Hair follicular keratinocyte (primary cell): ENCODE measurements at places on chromosomes 13 and 19. TPM values are rescaled to one million over a fixed set of nuclear protein-coding genes. Genes with fewer than 3 reads are reported as not detected.

Gene CALR3
- 0.11 and 0.16 TPM in 2 replicates for total RNA-seq

Gene GRK1
- not detected in 2 replicates for total RNA-seq

Gene ZNF610
- total RNA-seq: 0.70 and 2.6 TPM in 2 replicates

Gene ZNF226
- total RNA-seq: 5.2 and 15.1 TPM in 2 replicates

Gene HSPBP1
- 41.6 and 79.3 TPM in 2 replicates for total RNA-seq

Gene ZNF491
- total RNA-seq: 0.11 and 0.23 TPM in 2 replicates

Gene SYNE4
- 0.23 and 1.4 TPM in 2 replicates for total RNA-seq

Gene KLK3
- total RNA-seq: not detected in 2 replicates
